ENCODE measurements at places on chromosomes 2 and 18.
A peak's percentile ranks its signal among the peaks of the same experiment; 100 is the strongest.

DNA sequence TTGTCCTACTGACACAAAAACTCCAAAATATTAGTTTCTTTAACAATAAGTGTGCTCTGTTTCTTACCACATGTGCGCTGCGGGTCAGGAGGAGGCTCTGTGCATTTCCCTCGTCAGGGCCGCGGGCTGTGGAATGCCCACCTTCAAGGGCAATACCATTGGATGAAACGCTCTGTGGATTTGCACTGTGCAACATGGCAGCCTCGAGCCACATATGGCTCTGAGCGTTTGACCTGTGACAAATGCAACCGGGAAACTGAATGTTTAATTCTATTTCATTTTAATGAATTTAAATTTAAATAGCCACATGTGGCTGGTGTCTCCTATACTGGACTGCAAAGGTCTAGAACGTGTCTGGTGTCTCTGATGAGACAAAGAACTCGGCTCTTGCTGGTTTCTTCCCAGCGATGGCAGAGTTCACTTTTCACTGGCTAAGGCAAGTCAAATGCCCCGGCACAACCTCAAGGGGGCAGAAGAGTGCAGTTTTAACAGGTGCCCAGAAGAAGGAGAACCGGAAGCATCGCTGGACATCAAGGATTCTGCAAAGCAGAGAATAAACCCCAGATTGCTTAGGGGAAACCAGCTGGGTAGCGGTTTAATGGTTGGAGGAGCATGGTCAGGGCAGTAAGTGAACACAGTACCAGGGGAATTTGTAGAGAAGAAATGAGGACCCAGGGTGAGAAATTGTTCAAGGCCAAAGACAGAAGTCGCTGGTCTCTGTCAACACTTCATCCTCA is 37.0 kb upstream of the TMEM18 start:
- DNase-seq = peak; percentile 67

- DNase-seq = no peak
Measured at GRCh38 chr18:54466248-54467005, 108.7 kb downstream of the C18orf54 start.

DNA sequence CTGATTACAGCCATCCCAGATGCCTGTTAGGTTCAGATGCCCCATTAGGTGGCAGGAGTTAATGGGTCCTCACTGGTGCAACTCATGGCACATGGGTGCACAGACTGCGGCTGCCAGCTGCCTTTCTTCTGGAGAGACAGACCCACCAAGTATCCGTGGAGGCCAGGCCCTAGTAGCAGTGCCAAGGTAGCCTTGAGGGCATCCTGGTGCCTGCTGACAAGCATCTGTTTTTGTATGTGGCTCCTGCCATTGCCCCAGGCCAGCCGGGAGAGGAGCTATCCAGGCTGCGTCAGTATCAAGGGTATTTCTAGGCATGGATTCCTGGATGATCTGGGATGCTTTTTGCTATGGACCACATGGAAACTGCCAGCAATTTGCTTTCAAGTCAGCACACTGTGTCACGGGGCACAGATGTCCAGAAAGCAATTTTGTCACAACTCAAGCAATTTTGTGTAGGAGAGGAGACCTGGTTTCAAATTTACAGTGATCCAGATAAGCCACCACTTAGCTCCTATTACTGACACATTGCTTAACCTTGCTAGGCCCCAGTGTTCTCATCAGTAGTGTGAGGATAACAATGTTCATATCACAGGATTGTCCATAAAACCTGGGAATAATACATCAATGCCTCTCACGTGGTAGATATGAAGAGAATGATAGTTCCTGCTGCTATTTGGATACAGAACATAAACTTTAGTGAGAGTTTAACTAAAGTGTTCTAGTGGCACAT is 815.1 kb upstream of the RAB6C start:
- DNase-seq = no peak

- DNase-seq = peak; percentile 68
Measured at GRCh38 chr2:223797811-223798721, 39.3 kb downstream of the AP1S3 start.

GRCh38 chr2:113176696-113177355 is 3.1 kb downstream of the PSD4 start:
- no peak for DNase-seq

GRCh38 chr2:69147841-69148533 is 135.0 kb downstream of the ANTXR1 start:
- no peak for DNase-seq

DNA sequence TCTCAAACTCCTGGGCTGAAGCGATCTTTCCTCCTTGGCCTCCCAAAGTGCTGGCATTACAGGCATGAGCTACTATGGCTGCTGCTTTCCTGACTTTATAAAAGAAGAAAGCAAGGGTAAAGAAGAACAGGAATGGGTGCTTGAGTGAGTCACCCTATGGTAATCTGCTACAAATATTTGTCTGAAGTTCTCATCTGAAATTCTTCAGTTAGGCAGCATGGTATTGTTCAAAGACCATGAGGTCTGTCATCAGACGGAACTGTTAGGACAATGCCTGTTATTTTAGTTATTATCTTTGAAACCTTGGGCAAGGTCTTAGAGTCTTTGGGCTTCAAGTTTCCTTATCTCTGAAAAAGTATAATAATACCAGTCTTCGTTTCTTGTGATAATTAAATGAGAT is 695.8 kb downstream of the RNF144A start:
- DNase-seq = peak; percentile 49

- no peak for DNase-seq
Measured at GRCh38 chr2:192669505-192670091, 474.9 kb upstream of the TMEFF2 start.

GRCh38 chr18:40937386-40937785 is 1017.6 kb upstream of the PIK3C3 start:
- no peak for DNase-seq

Measured in kidney glomerular epithelial cell (primary cell).